Stimulated activated naive CD8-positive, alpha-beta T cell treated with anti-CD3 and anti-CD28 coated beads, Interleukin-15, Interleukin-2, amounts not matched to agents 100 U/mL and 50 U/mL, for 24 hours (primary cell): ENCODE measurements at places on chromosomes 1 and 21.

- no peak for DNase-seq
Observed at GRCh38 chr1:69221524-69221923, 346.2 kb upstream of the LRRC7 start.

GRCh38 chr1:192609110-192610079 lies 26.6 kb upstream of the RGS13 start:
- peak; percentile 55 for DNase-seq

GRCh38 chr21:46188226-46189212 lies 4.3 kb upstream of the SPATC1L start:
- no peak for DNase-seq

DNA sequence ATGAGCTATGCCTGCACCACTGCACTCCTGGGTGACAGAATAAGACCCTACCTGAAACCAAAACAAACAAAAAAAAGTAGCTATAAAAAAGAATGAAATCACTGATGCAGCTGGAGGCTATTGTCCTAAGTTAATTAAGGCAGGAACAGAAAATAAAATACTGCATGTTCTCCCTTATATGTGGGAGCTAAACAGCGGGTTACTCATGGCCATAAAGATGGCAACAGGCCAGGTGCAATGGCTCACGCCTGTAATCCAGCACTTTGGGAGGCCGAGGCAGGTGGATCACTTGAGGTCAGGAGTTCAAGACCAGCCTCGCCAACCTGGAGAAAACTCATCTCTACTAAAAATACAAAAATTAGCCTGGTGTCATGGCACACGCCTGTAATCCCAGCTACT lies 152.7 kb downstream of the PIK3R3 start:
- DNase-seq = no peak

DNA sequence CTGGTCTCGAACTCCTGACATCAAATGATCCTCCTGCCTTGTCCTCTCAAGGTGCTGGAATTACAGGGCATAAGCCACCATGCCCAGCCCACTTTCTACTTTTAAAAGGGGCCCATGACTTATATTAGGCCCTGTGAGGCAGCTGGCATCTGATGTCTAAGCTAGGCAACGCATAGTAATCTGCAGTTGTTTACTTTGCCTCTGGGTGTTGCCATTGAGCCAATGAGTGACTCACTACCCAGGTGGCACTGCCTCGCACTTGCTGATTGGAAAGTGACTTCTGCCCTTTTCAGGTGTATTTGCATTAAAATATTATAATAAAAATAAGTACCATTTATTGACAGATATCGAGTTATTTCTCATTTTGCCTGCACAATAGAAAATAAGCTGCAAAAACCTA lies 84.9 kb downstream of the KIF14 start:
- peak; percentile 11 for DNase-seq

DNA sequence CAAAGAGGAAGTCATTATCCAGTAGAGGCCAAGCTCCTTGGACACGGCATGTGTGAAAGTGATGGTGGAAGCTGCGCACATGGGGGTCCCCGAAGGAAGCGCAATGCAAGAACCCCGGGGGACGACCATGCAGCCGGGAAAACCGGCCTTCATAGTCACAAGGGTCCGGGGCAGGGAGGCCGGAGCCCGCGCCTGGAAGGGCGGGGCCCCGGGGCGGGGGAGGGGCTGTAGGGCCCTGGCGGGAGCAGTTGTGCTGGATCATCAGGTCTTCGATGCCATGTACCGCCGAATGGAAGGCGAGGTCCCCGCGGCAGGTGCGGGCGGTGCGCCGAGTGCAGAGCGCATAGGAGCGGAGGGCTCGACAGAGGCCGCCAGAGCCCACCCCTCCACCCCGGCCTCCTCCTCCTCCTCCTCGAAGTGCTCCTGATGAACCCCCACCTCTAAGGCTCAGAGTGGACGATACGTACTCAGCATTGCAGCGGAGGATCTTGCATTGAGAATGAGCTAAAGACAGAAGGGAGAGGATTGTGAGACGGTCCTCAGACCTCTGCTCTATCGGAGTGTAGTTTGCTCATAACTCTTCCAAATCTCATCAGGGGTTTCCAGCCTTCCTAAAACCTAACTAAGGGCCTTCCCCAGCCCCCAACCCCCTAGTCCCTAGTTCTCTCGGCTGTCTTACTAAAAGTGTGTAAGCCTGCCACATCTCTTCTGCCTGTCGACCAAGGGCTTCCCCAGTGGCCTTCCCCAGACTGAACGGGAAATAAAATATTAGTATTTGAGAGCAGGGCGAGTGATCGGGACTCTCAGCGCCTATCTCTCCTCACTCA lies 2.1 kb downstream of the HJV start:
- no peak for DNase-seq

- DNase-seq = no peak
Observed at GRCh38 chr1:20486457-20487235, 636 bp upstream of the CAMK2N1 start.
